ENCODE measurements at places on chromosomes 1 and 21.

DNA sequence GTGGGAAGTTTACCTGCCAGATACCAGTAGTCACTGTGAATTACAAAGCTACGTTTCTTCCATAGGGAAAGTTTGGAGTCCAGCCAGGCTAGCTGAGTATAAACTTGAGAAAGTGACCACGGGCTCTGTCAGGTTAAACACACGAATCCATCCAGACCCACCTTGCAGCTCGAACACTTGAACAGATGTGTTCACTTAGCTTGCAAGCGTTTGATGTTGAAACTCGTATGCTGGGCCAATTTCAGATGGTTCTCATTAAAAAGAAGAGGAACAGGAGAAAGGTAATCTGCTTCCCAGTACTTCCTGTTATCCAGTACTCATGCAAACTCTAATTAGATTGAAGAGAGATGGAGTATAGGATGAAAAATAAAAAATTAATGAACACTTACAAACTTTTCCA lies 636.4 kb downstream of the SMYD3 start:
- DNase-seq = no peak

- DNase-seq = no peak
Measured at GRCh38 chr1:221813887-221814286, 72.0 kb upstream of the DUSP10 start.

GRCh38 chr1:1677718-1678580 lies 14.6 kb downstream of the SLC35E2B start:
- DNase-seq = no peak

- no peak for DNase-seq
Measured at GRCh38 chr21:35682904-35683549, 377.3 kb downstream of the SETD4 start.

DNA sequence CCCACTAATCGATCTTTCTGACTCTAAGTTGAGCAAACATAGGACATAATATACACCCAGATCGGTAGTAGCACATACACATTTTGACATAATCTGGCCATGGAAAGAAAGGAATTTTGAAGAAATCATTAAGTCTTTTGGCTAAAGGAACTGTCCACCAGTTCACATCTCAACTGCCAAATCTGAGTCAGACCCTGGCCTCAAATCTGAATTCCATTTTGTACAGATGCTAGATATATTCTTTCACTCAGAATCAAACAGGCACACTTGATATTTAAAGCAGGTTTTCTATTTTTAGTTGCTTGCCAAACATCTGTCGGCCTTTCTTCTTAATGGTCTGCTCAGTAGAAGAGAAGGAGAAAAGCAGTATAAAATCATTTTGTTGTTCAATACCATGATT lies 281.8 kb downstream of the BARHL2 start:
- DNase-seq = no peak

DNA sequence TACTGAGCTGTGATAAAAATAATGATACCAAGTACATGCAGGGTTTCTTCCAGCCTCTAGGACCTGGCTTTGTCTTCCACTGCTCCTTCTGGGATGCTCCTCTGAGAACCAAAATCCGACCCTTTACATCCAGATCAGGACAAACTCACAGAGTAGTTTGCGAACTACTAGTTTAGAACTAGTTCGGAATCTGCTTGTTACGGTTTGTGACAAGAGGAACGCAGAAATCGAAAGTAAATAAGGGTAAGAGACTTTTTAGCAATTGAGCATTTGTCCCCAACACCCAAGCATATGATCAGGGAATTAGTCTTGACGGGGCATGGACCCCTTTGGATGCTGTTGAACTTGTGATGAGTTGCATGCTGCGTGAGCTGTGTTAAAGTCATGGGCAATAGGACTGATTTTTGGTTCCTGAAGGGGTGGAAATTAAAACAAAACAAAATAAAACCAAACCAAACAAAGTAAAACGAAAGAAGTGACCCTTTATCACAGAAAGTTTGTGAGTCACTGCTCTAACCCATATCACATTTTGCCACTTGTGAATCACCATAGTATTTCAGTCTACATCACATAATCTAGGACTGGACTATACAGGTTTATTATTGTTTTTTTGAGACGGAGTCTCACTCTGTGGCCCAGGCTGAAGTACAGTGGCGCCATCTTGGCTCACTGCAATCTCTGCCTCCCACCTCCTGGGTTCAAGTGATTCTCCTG lies 35.7 kb upstream of the ERRFI1 start:
- no peak for DNase-seq

- DNase-seq = no peak
Measured at GRCh38 chr1:2971609-2972008, 49.7 kb upstream of the ACTRT2 start.

DNA sequence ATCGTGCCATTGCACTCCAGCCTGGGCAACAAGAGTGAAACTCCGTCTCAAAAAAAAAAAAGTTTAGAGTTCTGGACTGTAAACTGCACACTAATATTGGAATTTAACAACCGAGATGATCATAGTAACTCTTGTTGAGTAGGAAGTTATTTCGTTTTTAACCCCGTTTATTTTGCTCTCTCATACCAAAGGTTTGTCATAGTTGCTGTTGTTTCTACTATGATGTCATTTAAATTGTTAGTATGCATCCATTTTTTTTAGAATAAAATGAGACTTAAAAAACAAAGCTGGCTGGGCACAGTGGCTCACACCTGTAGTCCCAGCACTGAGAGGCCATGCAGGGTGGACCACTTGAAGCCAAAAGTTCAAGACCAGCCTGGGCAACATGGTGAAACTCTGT lies 49.3 kb downstream of the DOP1B start:
- no peak for DNase-seq

DNA sequence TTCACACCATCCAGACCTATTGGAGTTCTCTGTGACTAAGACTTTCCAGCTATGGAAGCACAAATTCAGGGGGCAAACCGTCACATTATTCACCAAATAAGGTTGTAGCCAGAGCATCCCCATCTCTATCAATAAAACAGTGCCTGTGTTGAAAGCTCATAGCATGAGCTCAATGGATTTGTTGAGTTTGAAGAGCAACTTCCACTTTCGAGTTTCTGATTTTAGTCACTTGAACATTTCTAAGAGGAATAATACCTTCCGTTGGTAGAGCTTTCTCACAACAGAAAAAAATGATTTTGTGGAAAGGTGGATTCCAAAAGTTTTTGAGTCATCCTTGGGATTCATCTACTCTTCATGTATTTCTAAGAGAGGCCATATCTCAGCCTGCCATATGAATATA lies 13.0 kb upstream of the ELAVL4 start:
- no peak for DNase-seq

- DNase-seq = no peak
Measured at GRCh38 chr1:225655509-225656258, 2.8 kb upstream of the ENAH start.

All from D721Med (cell line).